ENCODE measurements at places on chromosomes 3 and 15.

GRCh38 chr3:11140030-11140712 is 14.1 kb upstream of the HRH1 start:
- no peak for DNase-seq

DNA sequence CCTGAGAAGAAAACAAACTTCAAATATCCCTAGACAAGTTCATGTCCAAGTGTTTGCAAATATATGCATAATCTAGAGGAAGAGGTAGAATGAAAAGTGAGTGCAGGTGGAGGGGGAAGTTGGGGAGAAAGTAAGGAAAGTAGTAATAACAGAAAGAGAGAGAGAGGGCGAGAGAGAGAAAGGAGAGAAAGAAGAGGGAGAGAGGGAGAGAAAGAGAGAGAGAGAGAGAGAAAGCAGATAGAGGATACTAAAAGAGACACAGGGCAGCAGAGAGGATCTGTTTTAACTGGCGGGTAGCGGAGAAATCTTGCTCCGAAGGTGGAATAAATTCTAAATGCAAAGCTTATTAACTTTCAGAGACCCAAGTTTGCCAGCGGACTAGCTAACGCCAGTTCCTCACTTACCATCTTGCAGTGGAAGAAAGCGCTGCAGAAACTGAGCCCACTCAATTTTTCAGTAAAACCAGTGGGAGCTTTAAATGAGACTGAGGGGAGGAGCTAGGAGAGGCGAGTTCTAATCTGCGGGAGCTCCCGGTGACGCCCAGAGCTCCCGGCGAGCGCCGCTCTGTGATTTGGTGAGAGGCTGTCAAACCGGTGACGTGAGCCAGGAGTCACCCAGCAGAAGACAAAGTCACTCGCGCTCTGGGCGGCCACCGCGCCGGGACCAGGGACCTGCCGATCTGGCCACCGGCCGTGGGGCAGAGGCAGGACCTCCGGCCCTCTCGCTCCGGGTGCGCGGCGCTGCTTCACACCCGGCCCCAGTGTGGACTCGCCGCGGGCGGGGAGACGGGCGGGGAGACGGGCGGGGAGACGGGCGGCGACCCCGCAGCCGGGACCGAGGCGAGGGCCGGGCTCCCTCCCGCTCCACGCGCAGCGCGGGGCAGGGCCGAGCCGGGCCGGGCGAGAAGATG is at the start of gene GMNC:
Gene GMNC (minus strand): TSS at position 486 of the 910 bp plus-strand sequence. CDS start 79 bp downstream, at position 407.
- DNase-seq: peak; percentile 81

- DNase-seq: no peak
Observed at GRCh38 chr3:17891139-17891856, 148.9 kb upstream of the TBC1D5 start.

DNA sequence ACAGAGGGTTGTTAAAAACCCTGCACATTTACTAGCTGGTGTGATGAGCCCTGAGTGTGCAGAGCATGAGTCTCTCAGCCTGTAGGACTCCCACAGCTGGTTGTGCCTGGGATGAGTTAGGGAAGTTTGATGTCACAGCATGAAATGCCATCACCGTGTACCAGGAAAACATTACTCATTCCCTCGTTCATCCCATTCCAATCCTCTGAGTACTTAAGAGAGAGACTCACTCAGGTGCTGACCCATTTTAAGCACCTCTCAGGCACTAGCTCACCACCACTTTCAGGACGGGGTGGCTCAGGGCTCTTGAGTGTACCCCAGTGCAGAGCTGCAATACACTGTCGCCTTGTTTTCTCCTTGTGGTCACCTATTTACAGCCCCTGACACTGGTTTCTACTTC is 18.7 kb downstream of the MGLL start:
- DNase-seq: no peak

DNA sequence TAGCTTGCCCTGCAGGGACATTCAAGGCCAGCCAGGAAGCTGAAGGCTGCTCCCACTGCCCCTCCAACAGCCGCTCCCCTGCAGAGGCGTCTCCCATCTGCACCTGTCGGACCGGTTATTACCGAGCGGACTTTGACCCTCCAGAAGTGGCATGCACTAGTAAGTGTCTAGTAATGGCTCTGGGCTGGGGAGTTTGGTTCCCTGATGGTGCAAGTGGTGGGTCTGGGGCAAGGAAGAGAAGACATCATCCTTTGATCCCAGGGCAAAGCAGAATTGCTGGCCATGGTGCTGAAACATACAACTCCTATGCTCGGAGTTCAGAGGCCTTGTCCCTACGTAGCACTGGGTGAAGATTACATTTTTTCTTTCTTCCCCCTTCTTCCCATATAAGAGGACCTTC is 311.4 kb downstream of the EPHB1 start:
- peak; percentile 81 for DNase-seq

DNA sequence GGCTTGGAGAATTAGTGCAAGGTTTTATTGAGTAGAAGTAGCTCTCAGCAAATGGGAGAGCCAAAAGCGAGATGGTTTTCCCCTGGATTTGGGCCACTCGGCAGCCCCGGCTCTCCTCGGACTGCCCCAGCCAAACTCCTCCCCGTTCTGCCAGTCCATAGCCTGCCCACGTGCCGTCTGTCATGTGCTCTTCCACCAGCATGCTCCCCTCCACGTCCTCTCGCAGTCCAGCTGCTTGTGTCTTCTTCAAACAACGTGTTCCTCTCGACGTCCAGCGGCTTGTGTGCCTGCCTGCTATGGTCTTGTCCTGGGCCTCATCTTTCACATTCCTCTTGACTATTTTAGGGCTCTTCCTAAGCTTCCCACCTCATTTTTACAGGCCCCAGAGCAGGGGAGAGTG is 16.7 kb upstream of the SECISBP2L start:
- DNase-seq: peak; percentile 5

- DNase-seq: no peak
Observed at GRCh38 chr3:42725454-42725853, 22.9 kb upstream of the HHATL start.

Data from nephron progenitor cell (in vitro differentiated cells).